Endothelial cell (in vitro differentiated cells): ENCODE measurements at places on chromosomes 1 and 21.

DNA sequence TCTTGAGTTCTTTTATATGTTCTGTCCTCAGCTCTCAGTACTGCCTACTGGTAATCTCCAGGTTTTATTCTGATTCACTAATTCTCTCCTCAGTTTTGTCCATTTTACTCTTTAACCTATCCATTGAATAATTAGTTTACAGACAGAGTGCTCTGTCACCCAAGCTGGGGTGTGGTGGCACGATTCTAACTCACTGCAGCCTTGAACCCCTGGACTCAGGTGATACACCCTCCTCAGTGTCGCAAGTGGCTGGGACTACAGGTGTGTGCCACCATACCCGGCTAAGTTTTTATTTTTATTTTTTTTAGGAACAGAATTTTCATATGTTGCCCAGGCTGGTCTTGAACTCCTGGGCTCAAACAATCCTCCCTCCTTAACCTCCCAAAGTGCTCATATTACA, 14.0 kb downstream of the RAB4A start:
- DNase-seq: no peak

GRCh38 chr1:81560629-81561028, 240.1 kb upstream of the ADGRL2 start:
- no peak for DNase-seq

GRCh38 chr1:224203243-224204016, 20.4 kb downstream of the DEGS1 start:
- no peak for DNase-seq

DNA sequence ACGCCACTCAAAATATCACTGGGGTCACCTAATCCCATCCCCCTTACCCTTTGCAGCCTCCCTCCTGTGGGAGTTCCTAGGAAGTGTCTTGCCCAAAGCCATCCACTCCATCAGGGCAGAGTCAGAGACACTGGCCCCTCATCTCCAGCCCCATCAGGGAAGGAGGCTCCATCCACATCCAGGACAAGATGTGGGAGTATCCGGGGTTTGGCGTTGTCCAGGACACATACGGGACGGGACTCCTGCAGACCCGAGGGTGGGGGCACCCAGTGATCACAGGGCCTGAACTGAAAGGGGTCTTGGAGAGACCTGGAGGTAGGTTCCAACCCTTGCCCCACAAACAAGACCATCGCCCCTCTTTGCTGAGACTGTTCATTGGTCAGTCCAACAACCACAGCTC, 348.2 kb downstream of the MATN1 start:
- no peak for DNase-seq

- no peak for DNase-seq
Observed at GRCh38 chr1:175090780-175091179, 23.1 kb downstream of the TNN start.

GRCh38 chr21:38468989-38469388, 29.3 kb downstream of the ERG start:
- no peak for DNase-seq

DNA sequence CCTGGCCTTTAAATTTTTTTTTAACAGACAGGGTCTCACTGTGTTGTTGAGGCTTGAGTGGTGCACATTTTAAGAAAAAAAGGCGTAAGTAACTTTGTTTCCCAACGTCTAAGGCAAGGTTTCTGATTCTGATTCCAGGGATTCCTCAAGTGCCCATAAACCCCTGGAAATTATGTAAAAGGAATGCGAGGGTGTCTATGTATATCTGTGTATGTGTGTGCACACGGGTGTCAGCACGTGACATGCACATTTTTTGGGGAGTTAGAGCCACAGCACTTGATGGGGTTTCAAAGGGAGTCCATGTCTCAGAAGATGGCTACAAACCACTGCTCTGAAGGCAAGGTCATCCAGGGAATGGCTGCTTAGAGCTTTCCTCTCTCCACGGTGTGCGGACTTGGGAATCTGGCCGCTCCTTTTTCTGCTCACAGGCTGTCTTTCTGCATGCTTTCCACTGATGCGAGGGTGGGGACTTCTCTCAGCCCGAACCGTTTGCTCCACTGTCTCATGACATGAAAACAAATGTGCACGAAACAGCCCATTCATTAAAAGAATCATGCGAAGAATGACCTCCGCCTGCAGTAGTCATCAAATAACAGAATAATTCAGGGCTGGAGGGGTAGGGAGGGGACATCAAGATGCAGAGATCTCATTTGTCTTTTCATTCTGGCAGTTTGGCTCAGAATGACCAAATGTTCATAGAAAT, 18.7 kb upstream of the RERE start:
- DNase-seq: no peak

- DNase-seq: no peak
Observed at GRCh38 chr1:8915446-8915845, 30.2 kb upstream of the CA6 start.

DNA sequence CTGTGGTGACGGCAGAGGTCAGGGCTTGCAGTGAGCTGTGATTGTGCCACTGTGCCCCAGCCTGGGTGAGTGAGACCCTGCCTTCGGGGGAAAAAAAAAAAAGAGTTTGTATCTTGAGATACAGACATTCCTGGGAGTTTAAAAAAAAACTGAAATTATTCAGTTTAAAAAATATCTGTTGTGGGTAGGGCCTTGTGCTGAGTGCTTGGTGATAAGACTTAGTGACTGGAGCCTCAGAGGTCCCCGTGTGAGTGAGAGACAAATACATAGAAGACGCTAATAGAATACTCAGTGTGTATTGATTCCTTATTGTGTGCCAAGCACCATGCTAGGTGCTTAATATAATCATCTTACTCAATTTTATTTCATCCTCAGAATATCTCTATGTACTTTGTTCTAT, 22.7 kb downstream of the DDI2 start:
- no peak for DNase-seq

DNA sequence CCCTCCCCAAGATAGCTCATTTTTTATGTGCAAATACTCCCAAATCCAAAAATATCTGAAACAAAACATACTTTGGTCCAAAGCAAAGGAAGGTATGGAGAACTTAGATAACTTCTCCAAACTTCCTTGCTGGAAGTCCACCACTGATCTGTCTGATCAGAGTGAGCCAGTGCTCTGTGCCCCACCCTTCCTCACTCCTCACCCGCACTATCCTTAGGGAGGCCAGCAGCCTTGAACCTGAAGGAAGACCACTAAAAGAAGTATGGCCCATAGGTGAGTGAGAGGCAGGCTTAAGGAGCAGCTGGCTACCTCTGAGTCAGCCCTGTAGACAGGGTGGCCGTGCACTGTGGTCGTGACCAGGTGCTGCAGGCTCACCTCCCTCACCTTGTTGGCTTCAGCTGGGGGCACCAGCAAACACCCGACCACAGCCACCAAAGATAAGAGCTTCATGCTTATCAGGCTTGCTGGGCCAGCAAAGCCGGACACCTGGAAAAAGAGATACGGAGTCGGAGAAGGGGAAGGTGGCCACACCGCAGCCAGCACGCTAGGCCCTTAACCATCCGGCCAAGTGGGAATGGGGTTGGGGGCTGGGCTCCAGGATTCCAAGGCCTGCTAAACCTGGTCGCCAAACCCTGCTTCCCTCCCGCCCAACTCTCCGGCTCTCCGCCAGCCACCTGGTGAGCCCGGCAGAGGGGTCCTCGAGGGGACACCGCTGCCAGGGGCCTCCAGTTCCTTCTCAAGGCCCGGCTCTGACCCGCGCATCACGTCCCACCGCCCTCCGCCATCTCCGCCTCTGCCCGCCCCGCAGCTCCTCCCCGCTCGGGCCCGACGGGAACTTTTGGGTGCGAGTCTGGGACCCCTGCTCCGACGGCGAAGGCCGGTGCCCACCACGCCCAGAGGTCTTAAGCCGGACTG, 543 bp downstream of the TMEM9 start:
- no peak for DNase-seq

DNA sequence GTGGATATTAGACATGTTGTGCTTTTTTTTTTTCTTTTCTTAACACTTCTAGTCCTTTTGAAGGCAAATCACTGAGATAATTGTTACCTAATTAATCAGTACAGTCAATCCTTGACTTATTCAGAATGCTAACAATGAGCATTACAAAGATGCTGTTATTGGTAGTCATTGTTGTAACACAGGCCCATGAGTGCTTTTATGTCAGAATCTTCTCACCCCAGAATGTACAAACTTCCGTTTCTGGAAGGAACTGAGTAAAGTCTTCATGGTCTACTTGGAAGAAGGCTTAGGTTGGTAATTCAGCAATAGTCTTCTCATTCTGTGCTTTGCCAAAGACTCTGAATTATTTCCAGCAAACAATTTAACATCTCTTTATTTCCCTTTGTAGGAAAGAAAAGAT, 3.1 kb downstream of the KCNK1 start:
- DNase-seq: no peak

DNA sequence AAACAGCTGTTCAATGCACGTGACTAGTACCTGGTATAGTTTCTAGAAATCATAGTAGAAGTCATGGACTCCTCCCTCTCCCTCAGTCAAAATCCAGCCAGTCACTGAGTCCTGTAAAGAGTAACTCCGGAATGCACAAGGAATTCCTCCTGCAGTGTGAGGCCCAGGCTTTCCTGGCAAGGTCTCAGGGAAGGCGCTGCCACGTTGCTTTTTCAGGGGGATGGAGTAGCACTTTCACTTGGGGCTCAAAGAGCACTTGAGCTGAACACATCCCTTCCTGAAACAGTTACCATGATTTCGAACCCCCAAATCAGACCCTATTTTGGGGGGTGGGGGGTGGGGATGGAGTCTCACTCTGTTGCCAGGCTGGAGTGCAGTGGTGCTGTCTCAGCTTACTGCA, 26.4 kb upstream of the LRRC8D start:
- peak; percentile 18 for DNase-seq

- peak; percentile 80 for DNase-seq
Observed at GRCh38 chr1:209805875-209806760, at the start of gene IRF6. TSS of gene IRF6 (minus strand) at chr1:209806142. CDS start at chr1:209801413, 4,729 bp downstream.

DNA sequence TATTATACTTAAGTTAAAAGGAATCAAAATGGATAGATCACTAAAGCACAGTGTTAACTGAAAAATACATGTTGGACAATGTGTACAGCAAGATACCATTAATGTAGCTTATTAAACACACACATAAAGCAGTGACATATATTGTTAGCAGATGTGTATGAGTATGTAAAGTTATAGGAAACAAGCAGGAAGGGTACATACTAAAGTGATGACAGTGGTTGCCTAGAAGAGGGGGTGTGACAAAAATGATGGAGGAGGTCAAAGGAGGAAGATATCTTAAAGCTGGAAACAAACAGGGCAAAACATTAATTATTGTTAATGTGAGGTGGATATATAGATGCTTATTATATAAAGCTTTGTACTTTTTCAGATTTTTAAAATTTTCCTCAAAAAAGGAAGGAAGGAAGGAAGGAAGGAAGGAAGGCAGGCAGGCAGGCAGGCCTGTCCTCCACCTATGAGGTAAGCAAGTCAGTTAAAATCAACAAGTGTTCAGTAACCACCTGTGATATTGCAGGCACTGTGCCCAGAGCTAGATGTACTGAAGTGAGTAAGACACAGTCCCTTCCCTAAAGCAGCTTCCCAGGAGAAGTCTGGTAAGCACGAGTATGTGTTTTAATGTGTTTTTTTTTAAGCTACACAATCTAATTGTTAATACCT, 252.9 kb upstream of the NR5A2 start:
- no peak for DNase-seq

- peak; percentile 23 for DNase-seq
Observed at GRCh38 chr1:42379794-42380585, 602 bp upstream of the RIMKLA start.

DNA sequence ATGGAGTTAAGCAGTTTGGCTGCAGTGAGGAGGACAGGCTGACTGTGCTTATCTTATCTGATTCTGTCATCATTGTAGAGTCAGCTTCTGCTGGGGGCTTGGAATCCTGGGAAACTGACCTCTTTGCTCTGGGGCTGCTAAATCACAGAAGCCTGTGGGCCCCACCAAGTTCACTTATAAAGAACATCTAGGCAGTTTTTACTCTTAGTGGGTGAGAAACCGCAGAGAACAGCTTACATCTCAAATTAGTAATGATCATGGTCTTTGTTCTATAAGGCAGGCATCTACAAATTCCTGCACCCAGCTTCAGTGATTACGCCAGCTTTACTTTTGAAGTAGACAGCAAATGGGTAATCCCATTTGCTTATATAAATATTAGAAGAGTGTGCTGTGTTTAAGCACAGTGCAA, 75.7 kb downstream of the ZC3H11B start:
- DNase-seq: no peak

- DNase-seq: no peak
Observed at GRCh38 chr1:55005351-55006140, 6.8 kb downstream of the BSND start.

- no peak for DNase-seq
Observed at GRCh38 chr1:156845055-156845952, 13.6 kb downstream of the INSRR start.

GRCh38 chr1:42146626-42147320, 6.4 kb upstream of the GUCA2B start:
- peak; percentile 79 for DNase-seq

DNA sequence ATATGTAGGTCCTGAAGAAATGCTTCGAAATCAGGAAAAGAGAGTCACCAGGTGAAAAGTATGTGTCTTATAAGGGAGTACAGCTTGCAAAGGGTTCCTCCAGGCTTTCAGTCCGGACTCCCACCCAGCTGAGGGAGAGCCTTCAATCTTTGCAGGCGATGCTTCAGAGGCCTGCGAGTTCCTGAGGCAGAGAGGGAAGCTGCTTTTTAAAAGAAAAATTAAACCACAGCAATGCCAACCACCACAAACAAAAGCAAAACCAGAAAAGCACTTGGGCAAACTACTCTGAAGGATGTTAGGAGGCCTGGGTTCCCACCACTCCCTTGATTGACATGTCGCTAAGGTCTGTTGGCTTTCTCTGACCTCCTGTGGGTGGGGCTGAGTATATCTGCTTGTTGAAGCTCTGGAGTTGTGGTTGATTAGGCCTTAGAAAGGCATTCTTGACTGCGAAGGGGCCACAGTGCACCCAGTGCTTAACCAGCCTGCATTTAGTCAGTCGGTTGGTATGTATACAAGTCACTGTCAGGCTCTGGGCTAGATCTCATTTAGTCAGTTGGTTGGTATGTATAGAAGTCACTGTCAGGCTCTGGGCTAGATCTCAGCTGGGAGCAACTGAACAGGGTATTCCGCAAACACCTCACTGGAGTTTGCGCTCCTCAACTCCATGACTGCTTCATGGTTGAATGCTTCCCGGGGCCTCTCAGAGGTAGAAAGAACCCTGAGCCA, 1.2 kb downstream of the NIPAL3 start:
- no peak for DNase-seq

DNA sequence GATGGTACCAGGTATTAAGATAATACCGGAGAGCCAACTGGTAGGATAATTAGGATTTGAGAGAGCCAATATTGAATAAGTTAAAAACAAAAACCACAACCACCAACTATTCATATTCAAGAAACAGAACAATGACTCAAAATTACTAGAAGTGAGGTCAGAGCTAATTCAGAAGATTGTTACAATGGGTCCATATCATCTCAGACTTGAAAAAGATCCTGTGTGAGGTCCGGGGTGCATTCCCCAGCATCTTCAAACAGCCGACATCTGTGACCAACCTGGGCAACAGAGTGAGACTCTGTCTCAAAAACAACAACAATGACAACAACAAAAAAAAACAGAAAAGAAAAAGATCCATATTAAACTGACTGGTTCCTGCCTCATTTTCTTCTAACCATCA, 18.6 kb downstream of the AK2 start:
- no peak for DNase-seq

GRCh38 chr1:225962440-225962975, 21.5 kb upstream of the LEFTY2 start:
- peak; percentile 77 for DNase-seq
